Endothelial cell of umbilical vein (primary cell): ENCODE measurements at places on chromosomes 16 and 17. TPM values are rescaled to one million over a fixed set of nuclear protein-coding genes. Genes with fewer than 3 reads are reported as not detected.

The CACNG3 gene
- not detected in 2 replicates for total RNA-seq

The PLD6 gene
- total RNA-seq, result 2.7 and 4.4 TPM in 2 replicates

The SLFN11 gene
- 95.0 and 110 TPM in 2 replicates for total RNA-seq

The WNT3 gene
- total RNA-seq, result 2.0 and 2.1 TPM in 2 replicates

The ASGR1 gene
- 10.2 and 14.0 TPM in 2 replicates for total RNA-seq

The SLC52A1 gene
- not detected in 2 replicates for total RNA-seq

The LRRC46 gene
- total RNA-seq, result 0.42 TPM in 1 of 2 replicates, not detected in the other

The PGAP6 gene
- total RNA-seq, result 88.1 and 89.8 TPM in 2 replicates

The RND2 gene
- total RNA-seq, result 0.53 and 0.97 TPM in 2 replicates

The NDEL1 gene
- total RNA-seq, result 60.0 and 65.7 TPM in 2 replicates

The SLC5A11 gene
- total RNA-seq, result not detected in 2 replicates

The KRTAP1-5 gene
- total RNA-seq, result not detected in 2 replicates

The TBX2 gene
- not detected in 2 replicates for total RNA-seq

The HAS3 gene
- 1.8 TPM in 2 replicates for total RNA-seq

The HP gene
- total RNA-seq, result not detected in 2 replicates

The HOXB1 gene
- total RNA-seq, result not detected in 2 replicates

The GAN gene
- total RNA-seq, result 11.1 and 12.2 TPM in 2 replicates

The KCNJ16 gene
- not detected in 2 replicates for total RNA-seq

The SKAP1 gene
- total RNA-seq, result 0.51 and 0.75 TPM in 2 replicates
